Skeletal muscle cell (primary cell): ENCODE measurements at places on chromosomes 2 and 18.
A peak's percentile ranks its signal among the peaks of the same experiment; 100 is the strongest.

- no peak for DNase-seq
These were observed 2.0 kb downstream of the ITGA6 start for GRCh38 chr2:172429301-172429968.

GRCh38 chr2:144553379-144553778, 33.5 kb upstream of the ZEB2 start:
- peak; percentile 95 for DNase-seq

DNA sequence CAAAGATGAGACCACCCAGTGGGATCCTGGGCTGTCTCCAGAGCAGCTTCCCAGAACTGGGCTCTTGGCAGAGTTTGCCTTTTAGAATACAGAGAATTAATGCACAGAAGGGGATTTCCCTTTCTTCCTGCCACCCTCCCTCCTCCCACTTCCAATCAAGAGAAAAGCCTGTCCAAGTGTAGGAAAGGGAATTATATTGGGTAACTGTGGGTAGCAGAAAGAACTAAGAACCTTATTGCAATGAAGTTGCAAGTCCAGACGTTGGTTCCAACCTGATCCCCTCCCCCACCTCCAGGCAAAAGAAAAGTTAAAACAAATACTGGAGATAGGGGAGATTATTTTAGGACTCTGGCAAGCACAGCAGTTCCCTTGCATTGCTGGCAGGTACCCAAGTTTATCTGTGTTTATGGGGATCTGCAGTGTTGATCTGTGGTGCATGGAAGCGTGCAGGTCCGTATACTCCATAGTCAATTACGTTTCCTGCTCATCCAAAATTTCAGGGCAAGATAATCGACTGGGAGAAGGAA, 114.3 kb downstream of the PRKCE start:
- no peak for DNase-seq

DNA sequence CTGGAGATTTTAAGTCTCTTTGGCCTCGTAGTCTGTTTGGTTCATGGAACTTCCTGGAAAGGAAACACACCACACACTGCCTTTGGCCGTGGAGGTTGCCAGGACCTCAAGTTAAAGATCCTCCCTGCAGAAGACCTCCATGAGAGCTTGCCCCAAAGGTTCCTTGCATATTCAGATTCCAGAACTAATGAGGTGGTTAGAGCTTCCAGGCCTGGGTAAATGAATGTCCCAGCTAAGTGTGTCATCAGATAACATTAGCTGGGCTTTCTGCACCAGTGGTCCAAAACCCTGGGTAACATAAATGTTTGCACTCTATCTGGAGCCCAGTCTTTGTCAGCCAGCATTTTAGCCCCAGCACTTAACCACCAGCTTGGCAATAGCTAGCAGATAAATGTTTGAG, 122.1 kb upstream of the EML6 start:
- no peak for DNase-seq

DNA sequence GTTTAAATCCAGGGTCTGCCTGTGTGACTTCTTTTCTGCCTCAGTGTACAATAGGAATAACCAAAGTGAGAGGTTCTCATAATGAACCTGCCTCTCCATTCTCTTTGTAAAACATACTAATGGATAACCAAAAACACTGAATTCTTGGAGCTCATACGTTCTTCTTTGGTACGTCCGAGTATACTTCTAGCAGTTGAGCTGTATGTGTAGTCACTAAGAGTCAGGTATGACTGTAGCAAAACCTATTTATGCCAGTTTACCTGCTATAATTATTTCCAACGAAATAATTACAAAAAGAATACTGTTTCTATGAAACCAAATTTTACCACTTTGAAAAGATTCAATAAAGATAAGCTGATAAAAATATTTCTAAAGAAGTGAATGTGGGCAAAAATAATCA, 109.2 kb downstream of the IKZF2 start:
- DNase-seq = no peak
